ENCODE measurements at places on chromosomes 4 and X.

GRCh38 chrX:37357436-37357835, 8.3 kb downstream of the PRRG1 start:
- DNase-seq, result no peak

- no peak for DNase-seq
These were observed 32.8 kb upstream of the REST start for GRCh38 chr4:56874923-56875322.

GRCh38 chrX:51151734-51152133, 180.9 kb upstream of the NUDT10 start:
- DNase-seq, result no peak

DNA sequence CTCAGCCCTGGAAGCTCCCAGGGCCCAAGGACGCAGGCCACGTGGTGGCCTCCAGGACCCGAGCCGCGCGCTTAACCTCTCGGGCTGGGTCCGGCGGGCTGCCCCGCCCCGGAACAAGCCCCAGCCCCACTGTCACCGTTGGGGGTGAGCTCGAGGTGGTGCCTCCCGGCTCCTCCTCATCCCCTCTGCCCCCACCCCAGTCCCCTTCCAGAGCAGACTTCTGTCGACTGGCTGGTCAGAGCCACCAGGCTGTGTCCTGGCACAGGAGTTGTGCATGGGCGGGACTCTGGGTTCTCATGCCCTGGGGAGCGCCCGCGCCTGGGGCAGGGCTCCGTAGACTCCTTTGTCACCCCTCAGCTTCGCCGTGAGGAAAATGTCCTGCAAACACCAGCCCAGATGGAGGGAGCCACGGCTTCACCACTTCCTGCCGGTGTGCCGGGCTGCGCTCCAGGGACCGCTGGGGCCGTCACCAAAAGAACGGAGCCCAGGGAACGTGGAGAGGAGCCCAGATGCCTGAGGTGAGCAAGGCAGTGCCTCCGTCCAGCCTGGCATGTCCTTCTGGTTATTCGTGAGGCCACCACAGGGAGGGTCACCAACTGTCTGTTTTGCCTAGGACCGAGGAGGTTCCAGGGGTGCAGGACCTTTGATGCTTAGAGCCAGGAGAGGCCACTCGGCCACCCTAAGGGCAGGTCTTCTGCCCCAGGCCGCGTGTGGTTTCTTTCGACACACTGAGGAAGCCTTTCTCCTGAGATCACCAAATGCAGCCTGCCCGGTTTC, 7.1 kb upstream of the RGS12 start:
- no peak for DNase-seq

GRCh38 chr4:146577111-146577510, 55.4 kb upstream of the SLC10A7 start:
- no peak for DNase-seq
